ENCODE measurements at places on chromosomes 2 and 18.
A peak's percentile ranks its signal among the peaks of the same experiment; 100 is the strongest.

GRCh38 chr2:189566046-189566445 lies 14.5 kb downstream of the SLC40A1 start:
- no peak overlapping the region for H3K27ac ChIP-seq
- no peak for DNase-seq
- H3K36me3 ChIP-seq, result peaks cover 38% of the 10 kb centered on the region
- no peaks in the 10 kb centered on the region for H3K27me3 ChIP-seq
- H3K4me3 ChIP-seq, result no peak overlapping the region
- peaks cover 8% of the 10 kb centered on the region for H3K4me1 ChIP-seq

- no peak for DNase-seq
- H3K27me3 ChIP-seq, result no peaks in the 10 kb centered on the region
- no peaks in the 10 kb centered on the region for H3K36me3 ChIP-seq
These were observed 131.0 kb downstream of the NFATC1 start for GRCh38 chr18:79526468-79527460.

DNA sequence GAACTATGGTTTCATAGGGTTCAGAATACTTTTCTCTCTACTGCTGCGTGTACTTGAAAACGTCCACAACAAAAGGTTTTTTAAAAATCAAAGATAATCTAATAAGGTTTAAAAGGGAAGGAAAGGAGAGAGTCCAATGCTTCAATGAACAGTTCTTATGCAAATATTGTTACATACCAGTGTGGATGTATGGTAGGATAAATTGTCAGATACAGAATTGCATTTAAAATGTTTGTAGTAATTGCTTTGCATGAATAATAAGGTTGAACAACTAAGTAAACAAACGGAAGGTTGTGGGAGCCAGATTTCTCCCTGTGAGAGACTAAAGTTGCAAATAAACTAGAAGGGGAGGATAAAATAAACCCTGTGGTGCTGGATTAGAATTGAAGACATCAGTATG lies 53.8 kb upstream of the RBBP8 start:
- no peaks in the 10 kb centered on the region for H3K36me3 ChIP-seq
- no peak for DNase-seq
- H3K27me3 ChIP-seq, result no peaks in the 10 kb centered on the region
- H3K27ac ChIP-seq, result no peak overlapping the region
- H3K4me3 ChIP-seq, result no peak overlapping the region

- DNase-seq, result no peak
- H3K36me3 ChIP-seq, result no peaks in the 10 kb centered on the region
- H3K27ac ChIP-seq, result no peak overlapping the region
- H3K4me3 ChIP-seq, result no peak overlapping the region
- H3K27me3 ChIP-seq, result no peaks in the 10 kb centered on the region
These were observed 729.6 kb upstream of the ZNF804A start for GRCh38 chr2:183868707-183869106.

- peaks cover 22% of the 10 kb centered on the region for H3K4me1 ChIP-seq
- no peak overlapping the region for H3K4me3 ChIP-seq
- H3K36me3 ChIP-seq, result no peaks in the 10 kb centered on the region
- H3K27ac ChIP-seq, result peak overlapping the region; percentile 13
- no peaks in the 10 kb centered on the region for H3K27me3 ChIP-seq
- no peak for DNase-seq
These were observed 28.1 kb downstream of the ARHGAP25 start for GRCh38 chr2:68762665-68763064.

- no peak for DNase-seq
- H3K27me3 ChIP-seq, result no peaks in the 10 kb centered on the region
- no peak overlapping the region for H3K27ac ChIP-seq
- peaks cover 6% of the 10 kb centered on the region for H3K36me3 ChIP-seq
- no peaks in the 10 kb centered on the region for H3K4me1 ChIP-seq
These were observed 33.1 kb downstream of the SS18 start for GRCh38 chr18:26057344-26057773.

DNA sequence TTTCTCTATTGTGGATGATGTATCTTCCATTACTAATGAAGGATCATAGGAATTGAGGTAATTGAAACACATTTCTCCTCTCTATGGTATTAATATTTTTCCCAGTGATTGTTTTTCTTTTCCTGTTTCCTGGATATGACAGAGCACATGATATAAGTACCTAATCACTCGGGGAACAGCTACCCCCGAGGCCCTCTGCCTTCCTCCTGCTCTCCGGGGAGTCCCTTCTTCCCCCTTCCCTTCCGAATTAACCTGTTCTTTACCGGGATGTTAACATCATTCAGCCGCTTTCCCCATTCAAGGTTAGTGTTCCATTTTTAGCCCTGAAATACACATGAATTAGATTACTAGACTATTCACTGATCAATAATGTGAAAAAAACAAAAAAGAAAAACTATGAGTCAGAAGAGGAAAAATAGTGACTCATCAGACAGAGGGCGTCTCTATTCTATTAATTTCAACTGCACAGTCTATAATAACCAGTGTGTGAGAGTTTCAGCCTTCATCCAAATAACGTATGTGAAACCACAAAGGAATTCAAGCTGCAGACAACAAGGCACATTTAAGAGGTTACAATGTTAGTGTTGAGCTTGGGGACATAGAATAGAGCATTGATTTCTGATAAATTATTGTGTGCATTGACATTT lies 450.8 kb downstream of the DLGAP1 start:
- H3K27me3 ChIP-seq, result no peaks in the 10 kb centered on the region
- DNase-seq, result no peak
- H3K4me1 ChIP-seq, result no peaks in the 10 kb centered on the region
- no peak overlapping the region for H3K4me3 ChIP-seq

- H3K27me3 ChIP-seq, result no peaks in the 10 kb centered on the region
- peaks cover 7% of the 10 kb centered on the region for H3K36me3 ChIP-seq
- H3K4me3 ChIP-seq, result no peak overlapping the region
- H3K4me1 ChIP-seq, result no peaks in the 10 kb centered on the region
- no peak overlapping the region for H3K27ac ChIP-seq
These were observed 143.5 kb upstream of the ALPP start for GRCh38 chr2:232234922-232235615.

DNA sequence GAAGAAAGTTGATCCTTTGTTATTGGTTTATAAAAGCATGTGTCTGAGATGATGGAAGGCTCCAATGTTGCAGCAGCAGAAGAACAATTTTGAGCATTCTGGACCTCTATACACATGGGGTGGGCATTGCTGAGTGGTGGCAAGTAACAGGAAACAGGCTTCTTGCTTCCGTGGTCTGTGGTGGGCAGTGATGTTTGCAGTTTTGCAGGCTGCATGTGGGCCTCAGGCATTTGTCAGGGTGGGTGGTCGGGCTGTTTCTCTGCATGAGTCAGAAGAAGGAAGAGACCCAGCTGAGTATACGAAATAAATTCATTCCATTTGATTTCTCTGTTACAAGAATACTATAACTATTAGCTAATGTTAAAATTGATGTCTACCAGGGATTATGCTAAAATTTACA lies 239.5 kb upstream of the COL3A1 start:
- H3K36me3 ChIP-seq, result no peaks in the 10 kb centered on the region
- no peak overlapping the region for H3K27ac ChIP-seq
- no peaks in the 10 kb centered on the region for H3K4me1 ChIP-seq
- no peak overlapping the region for H3K4me3 ChIP-seq
- no peaks in the 10 kb centered on the region for H3K27me3 ChIP-seq

- no peak overlapping the region for H3K27ac ChIP-seq
- no peaks in the 10 kb centered on the region for H3K4me1 ChIP-seq
- H3K36me3 ChIP-seq, result no peaks in the 10 kb centered on the region
These were observed 124.4 kb downstream of the CCDC178 start for GRCh38 chr18:33316146-33316587.

DNA sequence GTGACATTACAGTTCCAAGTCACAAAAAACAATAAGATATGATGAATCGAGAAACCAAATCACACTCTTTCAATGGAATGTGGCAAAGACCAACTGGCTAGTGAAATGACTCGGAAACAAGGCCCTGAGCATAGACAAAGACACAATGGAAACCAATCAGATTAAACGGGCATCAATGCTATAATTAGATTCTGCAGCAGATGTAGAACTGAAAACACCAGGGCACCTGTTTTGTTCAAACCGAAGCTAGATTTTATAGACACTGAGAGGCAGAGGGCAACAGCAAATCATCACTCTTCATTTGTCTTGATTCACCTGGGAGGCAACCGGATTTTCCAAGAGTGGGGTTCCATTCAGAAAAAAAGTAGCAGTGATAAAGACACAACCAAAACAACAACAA lies 92.8 kb upstream of the BARD1 start:
- no peak overlapping the region for H3K27ac ChIP-seq
- no peaks in the 10 kb centered on the region for H3K27me3 ChIP-seq
- no peaks in the 10 kb centered on the region for H3K4me1 ChIP-seq
- no peak overlapping the region for H3K4me3 ChIP-seq
- DNase-seq, result no peak

GRCh38 chr2:132651115-132652045 lies 18.6 kb downstream of the LYPD1 start:
- H3K4me1 ChIP-seq, result no peaks in the 10 kb centered on the region
- H3K4me3 ChIP-seq, result no peak overlapping the region
- no peak overlapping the region for H3K27ac ChIP-seq
- DNase-seq, result no peak
- no peaks in the 10 kb centered on the region for H3K36me3 ChIP-seq

- no peak for DNase-seq
- H3K36me3 ChIP-seq, result no peaks in the 10 kb centered on the region
- no peaks in the 10 kb centered on the region for H3K4me1 ChIP-seq
- no peak overlapping the region for H3K27ac ChIP-seq
These were observed 43.8 kb downstream of the REEP1 start for GRCh38 chr2:86293612-86294011.

GRCh38 chr2:27379836-27380625 lies 503 bp downstream of the ZNF513 start:
- H3K36me3 ChIP-seq, result peaks cover 49% of the 10 kb centered on the region
- DNase-seq, result peak; percentile 52
- peak overlapping the region; percentile 62 for H3K4me3 ChIP-seq
- H3K4me1 ChIP-seq, result peaks cover 12% of the 10 kb centered on the region

GRCh38 chr2:239326831-239327535 lies 73.8 kb downstream of the HDAC4 start:
- H3K4me1 ChIP-seq, result peaks cover 62% of the 10 kb centered on the region
- no peak for DNase-seq
- no peaks in the 10 kb centered on the region for H3K27me3 ChIP-seq
- no peak overlapping the region for H3K4me3 ChIP-seq
- no peaks in the 10 kb centered on the region for H3K36me3 ChIP-seq

GRCh38 chr2:172228177-172228808 lies 125.6 kb upstream of the DLX2 start:
- no peak overlapping the region for H3K4me3 ChIP-seq
- H3K4me1 ChIP-seq, result peaks cover 35% of the 10 kb centered on the region
- H3K27me3 ChIP-seq, result no peaks in the 10 kb centered on the region
- DNase-seq, result peak; percentile 58
- H3K27ac ChIP-seq, result no peak overlapping the region

DNA sequence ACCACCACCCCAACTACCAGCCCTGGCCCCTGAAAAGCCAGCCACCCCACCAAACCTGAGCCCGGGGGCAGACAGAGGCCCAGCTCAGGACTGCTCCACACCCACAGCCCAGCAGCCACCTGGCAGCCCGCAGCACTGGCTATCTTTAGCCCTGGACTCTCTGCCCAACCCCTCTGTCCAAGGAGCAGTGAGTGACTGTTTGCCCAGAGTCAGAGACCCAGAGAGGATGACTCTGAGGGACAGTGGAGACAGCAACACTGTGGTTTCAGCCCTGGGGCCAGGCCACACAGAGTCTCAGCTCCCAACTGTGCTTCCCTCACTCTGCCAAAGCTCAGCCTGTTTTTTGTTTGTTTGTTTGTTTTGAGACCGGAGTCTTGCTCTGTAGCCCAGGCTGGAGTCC lies 32.6 kb downstream of the BIN1 start:
- no peaks in the 10 kb centered on the region for H3K36me3 ChIP-seq
- H3K27ac ChIP-seq, result no peak overlapping the region
- H3K4me3 ChIP-seq, result no peak overlapping the region
- DNase-seq, result no peak
- no peaks in the 10 kb centered on the region for H3K27me3 ChIP-seq
- no peaks in the 10 kb centered on the region for H3K4me1 ChIP-seq

- H3K36me3 ChIP-seq, result no peaks in the 10 kb centered on the region
- H3K4me1 ChIP-seq, result no peaks in the 10 kb centered on the region
- no peak overlapping the region for H3K27ac ChIP-seq
- H3K4me3 ChIP-seq, result no peak overlapping the region
- H3K27me3 ChIP-seq, result no peaks in the 10 kb centered on the region
- no peak for DNase-seq
These were observed 842.5 kb upstream of the NXPH2 start for GRCh38 chr2:139622691-139623090.

DNA sequence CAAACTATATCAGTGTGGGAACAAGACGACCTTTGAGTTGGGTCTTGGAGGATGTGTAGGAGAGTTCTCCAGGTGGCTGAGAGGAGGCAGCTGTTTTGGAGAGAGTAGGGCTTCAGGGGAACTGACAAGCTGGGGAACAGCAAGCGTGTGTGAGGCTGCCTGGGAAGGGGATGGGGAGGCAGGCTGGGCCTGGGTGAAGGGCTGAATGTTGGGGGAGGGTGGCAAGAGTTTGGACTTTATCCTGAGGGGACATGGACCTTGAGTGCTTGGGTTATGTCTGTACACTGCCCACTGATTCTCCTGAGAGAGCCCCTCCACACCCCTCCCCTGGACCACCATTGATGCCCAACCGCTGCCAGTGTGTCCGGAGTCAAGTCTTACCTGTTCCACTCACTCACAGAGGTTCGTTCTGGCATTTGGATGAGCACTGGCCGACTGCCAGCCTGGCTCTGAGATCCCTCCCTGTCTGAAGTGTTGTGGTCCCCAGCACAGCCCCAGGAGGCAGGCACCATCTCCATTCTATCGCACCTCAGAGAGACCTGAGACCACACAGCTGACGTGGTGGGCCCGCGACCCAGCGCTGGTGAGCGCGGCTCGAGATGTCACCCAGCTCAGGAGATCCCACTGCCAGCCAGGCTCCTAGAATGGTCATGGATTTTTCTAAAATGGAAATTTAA lies 59.5 kb downstream of the DCDC2C start:
- H3K36me3 ChIP-seq, result no peaks in the 10 kb centered on the region
- H3K4me1 ChIP-seq, result no peaks in the 10 kb centered on the region
- DNase-seq, result no peak
- no peak overlapping the region for H3K4me3 ChIP-seq
- no peak overlapping the region for H3K27ac ChIP-seq
- no peaks in the 10 kb centered on the region for H3K27me3 ChIP-seq

GRCh38 chr2:239455436-239456203 lies 54.8 kb upstream of the HDAC4 start:
- no peak overlapping the region for H3K27ac ChIP-seq
- H3K36me3 ChIP-seq, result no peaks in the 10 kb centered on the region
- no peaks in the 10 kb centered on the region for H3K27me3 ChIP-seq
- DNase-seq, result no peak
- no peaks in the 10 kb centered on the region for H3K4me1 ChIP-seq
- H3K4me3 ChIP-seq, result no peak overlapping the region

- no peaks in the 10 kb centered on the region for H3K27me3 ChIP-seq
- H3K4me3 ChIP-seq, result no peak overlapping the region
- H3K27ac ChIP-seq, result no peak overlapping the region
- DNase-seq, result no peak
- no peaks in the 10 kb centered on the region for H3K36me3 ChIP-seq
These were observed 91.1 kb upstream of the CDH2 start for GRCh38 chr18:28267878-28268625.
